Spinal cord (tissue), 10 donors: ENCODE measurements at places on chromosomes 2 and 18.

- DNase-seq: no peak
Measured at GRCh38 chr2:219396863-219397457, 9.2 kb upstream of the DNPEP start.

DNA sequence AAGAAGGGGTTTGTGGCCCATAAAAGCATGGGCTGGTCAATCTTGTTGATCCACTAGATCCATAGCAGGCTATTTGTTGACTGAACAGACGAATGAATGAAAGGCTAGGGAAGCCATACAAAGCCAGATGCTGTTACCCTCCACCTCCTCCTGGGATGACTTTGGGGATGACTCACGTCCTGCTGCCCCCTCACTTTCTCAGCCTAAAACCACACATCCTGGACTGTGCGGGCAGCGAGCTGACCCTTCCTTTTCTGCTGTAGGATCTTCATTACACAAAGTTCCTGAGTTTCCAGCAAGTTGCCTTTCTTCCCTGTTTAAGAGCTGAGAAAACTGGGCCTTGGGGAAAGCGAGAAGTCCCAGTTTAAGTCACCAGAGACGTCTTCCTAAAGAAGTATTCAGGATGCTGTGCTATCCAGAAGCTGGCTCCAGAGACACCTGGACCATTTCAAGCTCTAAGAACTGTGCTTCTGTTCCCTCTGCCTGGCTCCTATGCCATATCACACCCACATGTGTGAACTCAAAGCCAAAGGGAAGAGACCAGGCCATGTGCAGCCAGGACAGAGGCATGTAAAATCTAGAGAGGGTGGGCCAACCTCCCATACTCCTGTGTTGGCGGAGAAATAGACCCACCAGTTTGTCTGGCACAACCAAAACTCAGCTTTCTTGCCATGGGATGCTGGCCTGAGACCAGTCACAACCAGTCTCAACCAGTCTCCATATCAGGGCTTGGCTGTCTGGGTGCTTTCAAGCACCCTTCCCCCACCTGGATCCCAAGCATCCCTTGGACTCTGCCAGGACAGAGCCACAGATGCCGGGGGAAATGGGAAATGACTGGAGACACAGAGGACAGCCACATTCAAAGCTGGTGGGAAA lies 4.7 kb upstream of the SLC20A1 start:
- DNase-seq: no peak

- DNase-seq: no peak
Measured at GRCh38 chr2:189854187-189854586, 69.9 kb downstream of the PMS1 start.

GRCh38 chr2:191746346-191747169 lies 68.6 kb downstream of the NABP1 start:
- DNase-seq: no peak

- no peak for DNase-seq
Measured at GRCh38 chr2:46561731-46562450, 82.5 kb downstream of the TMEM247 start.

- DNase-seq: no peak
Measured at GRCh38 chr18:77023102-77023782, 109.3 kb downstream of the MBP start.

DNA sequence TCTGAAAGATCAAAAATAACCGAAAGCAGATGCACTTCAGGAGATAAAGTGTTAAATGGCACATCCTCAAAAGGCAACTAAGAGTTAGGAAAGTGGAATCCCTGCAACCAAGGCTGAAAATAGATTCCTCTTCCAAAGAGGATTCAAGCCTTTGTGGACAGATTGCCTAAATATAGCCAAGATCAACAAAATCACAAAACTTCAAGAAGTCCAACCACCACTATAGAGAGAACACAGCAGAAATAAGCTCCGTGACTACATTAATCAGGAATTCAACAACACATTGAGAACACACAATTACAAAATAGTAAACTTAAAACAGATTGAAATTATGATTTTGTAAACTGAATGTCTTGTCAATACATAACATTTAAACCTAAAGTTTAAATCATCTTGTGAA lies 165.7 kb downstream of the LNPK start:
- no peak for DNase-seq

DNA sequence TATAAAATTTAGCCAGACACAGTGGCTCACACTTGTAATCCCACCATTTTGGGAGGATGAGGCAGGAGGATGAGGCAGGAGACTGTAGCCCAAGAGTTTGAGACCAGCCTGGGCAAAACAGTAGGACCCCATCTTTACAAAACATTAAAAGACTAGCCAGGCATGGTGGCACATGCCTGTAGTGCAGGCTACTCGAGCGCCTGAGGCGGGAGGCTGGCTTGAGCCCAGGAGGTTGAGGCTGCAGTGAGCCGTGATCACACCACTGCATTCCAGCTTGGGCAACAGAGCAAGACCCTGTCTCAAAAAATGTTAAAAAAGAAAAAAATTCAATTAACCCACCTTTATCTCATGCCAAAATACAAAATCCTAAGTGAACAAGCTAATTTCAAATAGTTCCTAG lies 4.0 kb downstream of the REV1 start:
- no peak for DNase-seq
